Cerebellar nuclear complex (tissue), 1 donor: ENCODE measurements at places on chromosomes 11 and 22.

GRCh38 chr22:17874231-17874905, 100.1 kb upstream of the BID start:
- DNase-seq, result no peak

GRCh38 chr11:104873252-104873651, 25.0 kb downstream of the CASP12 start:
- no peak for DNase-seq

DNA sequence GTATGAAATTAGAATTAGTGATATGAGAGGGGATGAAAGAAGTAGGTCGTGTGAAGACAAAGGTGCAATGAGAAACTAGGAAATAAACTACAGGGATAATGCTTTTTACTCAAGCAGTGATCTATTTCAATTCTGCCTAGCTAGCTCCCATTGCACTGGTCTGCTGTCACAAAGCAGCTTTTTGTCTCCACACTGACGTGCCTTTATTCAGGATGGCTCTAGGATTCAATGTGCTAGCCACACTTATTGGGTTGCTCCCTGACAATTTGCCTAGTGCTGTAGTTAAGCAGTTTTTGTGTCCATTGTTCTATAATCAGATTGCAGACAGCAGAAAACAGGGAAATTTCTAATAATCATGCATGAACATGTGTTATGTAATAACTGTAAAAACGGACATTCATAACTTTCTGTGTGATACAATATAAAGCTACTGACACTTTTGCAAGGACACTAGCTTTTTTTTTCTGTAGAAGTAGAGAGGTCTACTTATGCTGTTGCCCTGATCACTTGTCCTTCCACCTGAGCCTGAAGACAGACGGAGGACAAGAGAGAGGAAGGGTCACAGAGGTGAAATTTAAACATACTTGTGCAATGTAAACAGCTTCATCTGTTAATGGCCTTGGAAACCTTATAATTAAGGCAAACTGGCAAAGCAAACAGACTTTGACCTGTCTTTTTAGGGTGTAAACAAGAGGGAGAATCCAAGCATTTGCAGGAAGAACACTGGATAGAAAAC, 269.6 kb downstream of the LRRC4C start:
- no peak for DNase-seq

GRCh38 chr22:42353883-42354727, 78.1 kb downstream of the NFAM1 start:
- DNase-seq, result no peak

DNA sequence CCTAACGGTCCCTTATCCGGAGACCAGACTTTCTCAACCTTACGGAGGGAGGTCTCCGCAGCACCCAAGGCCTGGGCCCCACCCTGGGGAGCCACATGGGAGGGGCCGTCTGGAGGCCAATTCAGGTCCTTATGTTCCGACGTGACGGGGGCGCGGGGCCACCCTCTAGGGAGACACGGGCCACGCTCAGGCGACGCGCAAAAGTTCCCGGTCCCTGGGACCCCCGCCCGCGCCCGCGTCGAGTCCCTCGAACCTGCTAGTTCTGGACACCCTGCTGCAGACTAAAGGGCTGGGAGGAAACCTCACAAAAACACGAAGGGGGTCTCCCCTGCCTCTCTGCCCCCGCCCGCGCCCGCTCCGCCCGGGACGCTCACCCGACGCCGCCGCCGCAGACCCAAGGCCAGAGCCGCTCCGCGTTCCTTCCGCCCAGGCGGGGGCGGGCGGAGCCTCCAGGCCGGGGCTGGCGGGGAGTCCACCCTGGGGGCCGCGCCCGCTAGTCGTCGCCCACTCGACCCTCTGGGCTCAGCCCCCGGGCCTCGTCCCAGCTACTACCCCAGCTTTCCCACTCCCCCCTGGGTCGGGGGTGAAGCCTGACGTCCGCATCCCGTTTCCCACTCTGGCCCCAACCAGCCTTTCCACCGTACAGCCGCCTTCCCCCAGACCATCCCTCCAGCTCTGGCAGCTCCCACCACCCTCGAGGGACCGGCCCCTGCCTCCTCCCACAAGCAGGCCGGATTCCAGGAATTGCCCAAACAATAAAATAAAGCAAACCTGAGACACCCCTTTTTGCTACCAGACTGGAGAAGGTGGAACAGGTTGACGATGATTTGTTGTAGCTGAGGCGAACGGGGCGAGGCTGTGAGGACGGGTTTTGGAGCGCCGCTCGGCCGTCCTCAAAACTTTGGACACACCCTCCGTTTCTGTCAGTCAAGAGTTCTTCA, 2.7 kb downstream of the RNH1 start:
- DNase-seq, result no peak

DNA sequence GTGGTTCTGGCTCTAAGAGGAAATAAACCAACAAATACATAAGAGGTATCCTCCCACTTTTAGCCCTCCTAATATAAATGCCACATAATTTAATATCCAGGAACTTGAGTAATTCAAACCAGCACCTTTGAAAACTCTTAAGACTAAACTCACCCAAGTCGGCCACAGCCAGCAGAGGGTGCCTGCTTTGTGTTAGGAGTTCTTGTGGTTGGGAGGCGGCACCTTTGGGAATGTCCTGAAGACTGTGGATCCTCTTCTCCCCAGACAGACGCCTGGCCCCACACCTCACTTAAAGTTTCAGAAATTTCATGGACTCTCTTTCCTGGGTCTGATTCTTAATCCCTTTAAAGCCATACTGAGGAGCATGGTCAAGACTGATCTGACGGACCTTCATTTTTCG, 169.0 kb downstream of the TBC1D22A start:
- DNase-seq, result no peak

GRCh38 chr11:91850021-91850420, 374.6 kb upstream of the FAT3 start:
- DNase-seq, result no peak
